ENCODE measurements at places on chromosomes 1 and 21. TPM values are rescaled to one million over a fixed set of nuclear protein-coding genes. Genes with fewer than 3 reads are reported as not detected.

DNA sequence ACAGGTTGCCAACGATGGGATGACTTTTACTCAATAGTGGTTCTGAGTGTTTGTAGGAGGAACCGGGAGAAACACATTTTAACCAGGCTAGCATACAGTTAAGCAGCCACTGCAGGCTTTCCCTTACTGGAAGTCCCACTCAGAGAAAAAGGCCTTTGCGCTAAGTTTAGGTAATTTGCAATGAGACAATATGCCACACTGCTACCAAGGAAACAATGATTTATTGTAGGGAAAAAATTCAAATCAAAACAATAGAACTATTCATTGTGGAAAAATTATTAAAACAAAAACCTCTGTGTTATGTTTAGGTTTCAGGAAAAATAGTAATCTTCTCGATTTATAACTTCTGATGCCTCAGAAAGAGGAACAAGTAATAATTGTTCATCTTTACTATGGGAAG, 51.4 kb upstream of the CR2 start:
- no peaks in the 10 kb centered on the region for H3K36me3 ChIP-seq
- H3K27ac ChIP-seq: no peak overlapping the region
- H3K4me3 ChIP-seq: no peak overlapping the region
- no peak for DNase-seq
- no peaks in the 10 kb centered on the region for H3K27me3 ChIP-seq

- H3K4me1 ChIP-seq: no peaks in the 10 kb centered on the region
- H3K4me3 ChIP-seq: no peak overlapping the region
- no peak for DNase-seq
- H3K36me3 ChIP-seq: no peaks in the 10 kb centered on the region
- H3K27ac ChIP-seq: no peak overlapping the region
These were observed 200.4 kb downstream of the DNM3 start for GRCh38 chr1:172041742-172042141.

GRCh38 chr21:15552914-15553494, 176.8 kb upstream of the USP25 start:
- no peak overlapping the region for H3K4me3 ChIP-seq
- H3K27ac ChIP-seq: no peak overlapping the region
- no peaks in the 10 kb centered on the region for H3K4me1 ChIP-seq
- H3K27me3 ChIP-seq: no peaks in the 10 kb centered on the region
- DNase-seq: no peak

DNA sequence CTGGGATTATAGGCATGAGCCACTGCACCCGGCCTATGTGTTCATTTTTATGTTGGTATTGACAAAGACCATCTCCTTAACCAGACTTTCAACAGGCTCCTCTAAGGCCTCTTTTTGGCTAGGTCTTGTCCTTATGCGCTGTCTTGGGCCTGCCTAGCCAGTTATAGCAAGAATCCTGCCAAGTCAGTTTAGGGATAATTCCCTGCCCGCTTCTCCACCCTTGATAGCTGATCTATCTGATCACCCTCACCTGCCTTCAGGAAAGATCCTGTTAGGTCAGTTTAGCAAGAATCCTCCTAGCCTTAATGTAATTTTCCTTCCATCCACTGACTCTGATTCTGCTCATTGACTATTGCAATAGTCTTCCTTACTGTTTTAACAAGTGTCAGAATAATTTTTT, 2.4 kb upstream of the B4GALT3 start:
- H3K27me3 ChIP-seq: no peaks in the 10 kb centered on the region
- H3K4me1 ChIP-seq: peaks cover 17% of the 10 kb centered on the region
- H3K4me3 ChIP-seq: no peak overlapping the region
- no peak overlapping the region for H3K27ac ChIP-seq

Gene PPM1J
- 1.7 TPM for total RNA-seq

Gene NTMT2
- not detected for total RNA-seq

Gene OR2T6
- not detected for total RNA-seq

DNA sequence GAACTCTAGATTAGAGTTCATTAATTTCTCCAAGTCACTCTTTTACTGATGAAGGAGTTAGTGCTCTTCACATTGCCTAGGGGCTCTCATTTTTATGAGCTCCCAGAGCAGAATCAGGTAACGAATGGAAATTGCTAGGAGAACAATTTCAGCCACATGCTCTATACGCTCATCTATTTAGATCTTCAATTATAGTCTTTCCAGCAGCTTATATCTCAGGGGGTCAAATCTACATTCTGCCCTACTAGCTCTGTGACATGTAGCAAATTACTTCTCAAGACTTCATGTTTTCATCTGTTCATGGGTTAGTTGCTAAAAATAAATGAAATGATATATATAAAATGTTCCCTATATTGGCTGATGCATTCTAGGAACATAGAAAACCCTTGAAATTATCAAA, 183.6 kb downstream of the PLPP3 start:
- H3K27ac ChIP-seq: no peak overlapping the region
- H3K4me3 ChIP-seq: no peak overlapping the region
- H3K27me3 ChIP-seq: no peaks in the 10 kb centered on the region
- H3K4me1 ChIP-seq: peaks cover 18% of the 10 kb centered on the region
- no peak for DNase-seq

DNA sequence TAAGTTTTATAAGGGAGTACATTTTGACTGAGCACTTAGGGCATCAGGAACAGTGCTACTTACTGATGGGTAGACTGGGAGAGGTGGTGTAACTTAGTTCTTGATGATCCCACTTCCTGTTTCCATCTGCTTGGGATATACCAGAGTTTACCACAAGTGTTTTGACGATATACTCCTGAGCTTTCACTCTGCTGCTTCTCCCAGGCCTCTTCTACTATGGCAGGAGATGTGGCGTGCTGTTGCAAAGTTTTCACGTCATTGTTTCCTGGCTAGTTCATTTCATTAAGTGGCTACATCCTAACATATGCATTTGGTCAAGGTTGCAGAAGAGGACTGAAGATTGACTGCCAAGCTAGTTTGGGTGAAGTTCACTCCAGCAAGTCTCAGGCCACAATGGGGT, 41.3 kb upstream of the LAMC2 start:
- H3K27ac ChIP-seq: no peak overlapping the region
- H3K27me3 ChIP-seq: no peaks in the 10 kb centered on the region
- H3K4me1 ChIP-seq: peaks cover 12% of the 10 kb centered on the region
- peaks cover 11% of the 10 kb centered on the region for H3K36me3 ChIP-seq
- no peak for DNase-seq
- H3K4me3 ChIP-seq: no peak overlapping the region

- no peaks in the 10 kb centered on the region for H3K36me3 ChIP-seq
- no peaks in the 10 kb centered on the region for H3K27me3 ChIP-seq
- H3K4me1 ChIP-seq: no peaks in the 10 kb centered on the region
- no peak overlapping the region for H3K27ac ChIP-seq
- no peak for DNase-seq
These were observed 103.9 kb upstream of the EDN2 start for GRCh38 chr1:41588334-41588875.

Data from thyroid gland (tissue), 4 donors.